Psoas muscle (tissue), 8 donors: ENCODE measurements at places on chromosomes 5 and 9. TPM values are rescaled to one million over a fixed set of nuclear protein-coding genes. Genes with fewer than 3 reads are reported as not detected.

Gene DPP7
- 67.6 TPM for total RNA-seq

Gene GARIN3
- not detected for total RNA-seq

Gene FAM169A
- 0.85 TPM for total RNA-seq

Gene IFNA21
- not detected for total RNA-seq

Gene IL4
- not detected for total RNA-seq

Gene GAPT
- total RNA-seq: 0.44 TPM

Gene CFAP77
- not detected for total RNA-seq

Gene NUTM2F
- not detected for total RNA-seq

Gene SPINK4
- total RNA-seq: not detected

Gene PHYHD1
- 11.0 TPM for total RNA-seq

Gene PTGES
- total RNA-seq: 0.61 TPM

Gene FGF10
- 0.62 TPM for total RNA-seq

Gene PDE8B
- 0.94 TPM for total RNA-seq

Gene ZNF618
- total RNA-seq: 1.2 TPM

Gene STARD4
- 1.4 TPM for total RNA-seq

Gene IL5
- total RNA-seq: not detected

Gene PCDHA7
- not detected for total RNA-seq

Gene CSF1R
- total RNA-seq: 15.0 TPM

Gene PTTG1
- total RNA-seq: 2.3 TPM

Gene FAM78A
- total RNA-seq: 6.1 TPM

Gene WHRN
- 0.62 TPM for total RNA-seq

Gene GFM2
- 26.8 TPM for total RNA-seq

Gene C5orf52
- total RNA-seq: not detected
